Uterus (tissue), 4 donors: ENCODE measurements at places on chromosomes 7 and 10. TPM values are rescaled to one million over a fixed set of nuclear protein-coding genes. Genes with fewer than 3 reads are reported as not detected.

PLOD3 gene
- 75.4 TPM for total RNA-seq

KLF14 gene
- not detected for total RNA-seq

SPDYE2B gene
- not detected for total RNA-seq

STN1 gene
- 20.0 TPM for total RNA-seq
